Osteoblast (primary cell): ENCODE measurements at places on chromosomes 11 and 22. TPM values are rescaled to one million over a fixed set of nuclear protein-coding genes. Genes with fewer than 3 reads are reported as not detected.
A peak's percentile ranks its signal among the peaks of the same experiment; 100 is the strongest.

Gene ACRV1
- not detected in 2 replicates for total RNA-seq

- peaks cover 14% of the 10 kb centered on the region for H3K4me1 ChIP-seq
- no peaks in the 10 kb centered on the region for H3K36me3 ChIP-seq
- peak overlapping the region; percentile 59 for H3K4me3 ChIP-seq
- peak; percentile 97 for DNase-seq
- peaks cover 72% of the 10 kb centered on the region for H3K27me3 ChIP-seq
Measured at GRCh38 chr11:124758355-124759265, 3.5 kb downstream of the ESAM start.

Gene KRTAP5-7
- 0.36 and 0.59 TPM in 2 replicates for total RNA-seq

Gene INS
- total RNA-seq = not detected in 2 replicates

Gene SLC6A5
- not detected in 2 replicates for total RNA-seq

DNA sequence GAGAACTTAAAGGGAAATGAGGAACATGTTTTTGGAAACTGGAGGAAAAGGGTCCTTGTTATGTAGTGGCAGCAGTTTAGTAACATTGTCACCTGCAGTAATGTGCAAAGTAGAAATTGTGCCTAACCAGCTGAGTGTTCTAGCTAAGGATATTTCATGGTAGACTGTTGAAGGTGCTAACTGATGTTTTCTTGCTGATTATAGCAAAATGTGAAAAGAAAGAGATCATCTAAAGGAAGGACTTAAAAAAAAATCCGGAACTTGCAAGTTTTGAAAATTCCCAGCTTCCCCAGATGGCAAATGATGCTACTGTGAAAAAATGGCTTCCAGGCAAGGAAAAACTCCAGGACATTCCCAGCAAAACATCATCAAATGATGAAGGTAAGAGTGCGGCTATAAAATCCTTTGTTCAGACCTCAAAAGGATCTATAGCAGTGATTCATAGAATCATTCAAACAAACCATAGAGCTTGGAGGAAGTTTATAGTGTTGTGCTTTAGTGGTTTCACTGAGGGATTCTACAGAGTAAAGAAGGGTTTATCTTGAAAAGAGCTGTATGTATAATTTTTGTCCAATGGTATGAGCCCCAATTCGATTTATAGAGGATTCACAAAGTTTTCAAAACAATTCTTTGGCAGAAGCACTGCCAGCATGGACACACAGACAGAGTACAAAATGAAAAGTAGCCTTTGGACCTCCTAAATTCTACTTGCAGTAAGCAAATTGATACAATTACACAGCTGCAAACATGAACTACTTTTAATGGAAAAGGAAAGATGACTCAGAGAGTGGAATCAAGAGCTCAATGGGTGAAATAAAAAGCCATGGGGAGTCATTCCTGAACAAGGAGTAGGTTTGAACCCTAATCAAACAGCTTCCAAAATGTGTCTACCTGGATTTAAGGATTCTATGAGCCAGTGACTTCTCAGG lies 4.3 kb upstream of the TRIM44 start:
- H3K27me3 ChIP-seq = no peaks in the 10 kb centered on the region
- DNase-seq = peak; percentile 25
- no peak overlapping the region for H3K27ac ChIP-seq
- peaks cover 10% of the 10 kb centered on the region for H3K4me1 ChIP-seq

GRCh38 chr11:67699521-67699920 lies 25.1 kb upstream of the ALDH3B2 start:
- no peak for DNase-seq
- H3K27ac ChIP-seq = no peak overlapping the region

DNA sequence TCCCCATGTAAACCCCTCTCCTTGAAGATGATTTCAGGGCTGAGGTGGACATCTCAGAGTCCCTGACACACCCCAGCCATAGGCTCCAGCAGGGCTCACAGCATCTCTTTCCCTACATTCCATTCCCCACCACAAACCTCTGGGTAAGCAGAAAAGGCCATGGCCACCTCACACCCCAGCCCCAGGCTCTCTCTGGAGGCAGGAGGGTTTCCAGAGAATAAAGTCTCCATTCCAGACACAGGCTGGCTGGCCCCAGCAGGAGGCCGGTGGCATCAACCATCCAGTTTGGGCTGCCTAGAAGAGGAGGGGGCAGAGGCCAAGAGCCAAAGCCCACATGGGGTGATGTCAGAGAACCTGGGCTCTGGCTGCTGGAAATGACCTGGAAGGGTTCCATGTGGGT lies 61.4 kb downstream of the TP53I11 start:
- peak; percentile 92 for DNase-seq
- H3K4me1 ChIP-seq = peaks cover 12% of the 10 kb centered on the region
- no peaks in the 10 kb centered on the region for H3K27me3 ChIP-seq
- no peaks in the 10 kb centered on the region for H3K36me3 ChIP-seq
- H3K4me3 ChIP-seq = no peak overlapping the region

Gene TYR
- total RNA-seq = not detected in 2 replicates

DNA sequence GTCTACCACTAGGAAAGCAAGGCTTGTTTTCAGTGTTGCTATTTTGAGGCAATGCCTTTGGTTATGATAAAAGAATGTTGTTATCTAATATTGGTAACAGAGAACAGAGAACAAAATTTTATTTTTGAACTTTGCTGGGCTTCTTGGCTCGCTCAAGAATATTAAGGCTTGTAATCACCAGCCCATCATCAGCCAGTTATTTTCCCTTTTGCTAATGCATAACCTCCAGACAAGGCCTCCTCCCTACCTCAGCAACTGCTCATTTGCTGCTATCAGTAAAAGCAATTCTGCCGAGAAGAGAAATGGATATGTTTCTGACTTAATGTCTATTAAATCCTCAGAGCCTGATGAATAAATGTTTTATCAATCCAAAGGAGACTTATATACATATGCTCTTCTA lies 8.9 kb downstream of the MTMR2 start:
- no peak overlapping the region for H3K4me3 ChIP-seq
- no peak for DNase-seq
- no peaks in the 10 kb centered on the region for H3K36me3 ChIP-seq
- no peaks in the 10 kb centered on the region for H3K27me3 ChIP-seq
- no peak overlapping the region for H3K27ac ChIP-seq

Gene OR10AG1
- not detected in 2 replicates for total RNA-seq

DNA sequence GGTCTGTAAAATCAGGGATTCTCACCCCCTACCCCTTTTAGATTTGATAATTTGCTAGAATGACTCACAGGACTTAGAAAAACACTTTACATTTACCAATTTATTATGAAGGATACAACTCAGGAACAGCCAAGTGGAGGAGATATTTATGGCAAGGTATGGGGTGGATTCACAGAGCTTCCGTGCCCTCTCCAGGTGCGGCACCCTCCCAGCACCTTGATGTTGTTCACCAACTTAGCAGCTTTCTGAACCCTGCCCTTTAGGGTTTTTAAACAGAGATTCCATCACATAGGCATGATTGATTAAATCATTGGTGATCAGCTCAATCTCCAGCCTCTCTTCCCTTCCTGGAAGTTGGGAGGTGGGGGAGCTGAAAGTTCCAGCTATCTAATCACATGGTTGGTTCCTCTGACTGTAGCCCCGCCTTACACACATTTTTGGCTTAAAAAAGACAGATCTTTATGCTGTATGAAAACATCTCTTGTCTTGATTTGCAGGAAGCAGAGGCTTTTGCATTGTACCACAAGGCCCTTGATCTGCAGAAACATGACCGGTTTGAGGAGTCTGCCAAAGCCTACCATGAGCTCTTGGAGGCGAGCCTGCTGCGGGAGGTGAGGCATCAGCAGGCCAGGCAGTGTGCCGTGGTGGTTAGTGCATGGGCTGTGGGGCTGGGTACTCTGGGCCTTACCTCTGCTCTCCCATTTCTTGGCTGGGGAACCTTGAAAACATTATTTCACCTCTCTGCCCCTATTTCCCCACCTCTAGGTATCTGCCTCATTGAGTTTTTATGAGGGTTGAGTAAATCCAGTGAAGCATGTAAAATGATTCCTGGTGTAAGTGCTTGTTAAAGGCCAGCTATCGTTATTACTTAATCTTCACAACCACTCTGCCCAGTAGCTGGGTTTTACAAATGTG lies 27.0 kb downstream of the CABIN1 start:
- H3K4me3 ChIP-seq = no peak overlapping the region
- no peak overlapping the region for H3K27ac ChIP-seq
- DNase-seq = no peak
- H3K27me3 ChIP-seq = no peaks in the 10 kb centered on the region
- peaks cover 9% of the 10 kb centered on the region for H3K4me1 ChIP-seq

GRCh38 chr11:127037596-127037995 lies 37.0 kb upstream of the KIRREL3 start:
- peaks cover 14% of the 10 kb centered on the region for H3K27me3 ChIP-seq
- no peaks in the 10 kb centered on the region for H3K36me3 ChIP-seq
- H3K4me1 ChIP-seq = no peaks in the 10 kb centered on the region
- no peak overlapping the region for H3K27ac ChIP-seq

Gene GPR83
- not detected in 2 replicates for total RNA-seq

Gene NAALAD2
- total RNA-seq = 0.59 and 1.8 TPM in 2 replicates

Gene RTN4RL2
- total RNA-seq = 0.29 and 0.36 TPM in 2 replicates

- no peak overlapping the region for H3K27ac ChIP-seq
- DNase-seq = no peak
- peaks cover 4% of the 10 kb centered on the region for H3K4me1 ChIP-seq
- H3K27me3 ChIP-seq = no peaks in the 10 kb centered on the region
- H3K4me3 ChIP-seq = no peak overlapping the region
Measured at GRCh38 chr11:15907806-15908205, 448.5 kb downstream of the SOX6 start.

Gene CEP126
- total RNA-seq = 3.6 and 4.1 TPM in 2 replicates

Gene DEUP1
- total RNA-seq = under 0.01 TPM in 2 replicates

DNA sequence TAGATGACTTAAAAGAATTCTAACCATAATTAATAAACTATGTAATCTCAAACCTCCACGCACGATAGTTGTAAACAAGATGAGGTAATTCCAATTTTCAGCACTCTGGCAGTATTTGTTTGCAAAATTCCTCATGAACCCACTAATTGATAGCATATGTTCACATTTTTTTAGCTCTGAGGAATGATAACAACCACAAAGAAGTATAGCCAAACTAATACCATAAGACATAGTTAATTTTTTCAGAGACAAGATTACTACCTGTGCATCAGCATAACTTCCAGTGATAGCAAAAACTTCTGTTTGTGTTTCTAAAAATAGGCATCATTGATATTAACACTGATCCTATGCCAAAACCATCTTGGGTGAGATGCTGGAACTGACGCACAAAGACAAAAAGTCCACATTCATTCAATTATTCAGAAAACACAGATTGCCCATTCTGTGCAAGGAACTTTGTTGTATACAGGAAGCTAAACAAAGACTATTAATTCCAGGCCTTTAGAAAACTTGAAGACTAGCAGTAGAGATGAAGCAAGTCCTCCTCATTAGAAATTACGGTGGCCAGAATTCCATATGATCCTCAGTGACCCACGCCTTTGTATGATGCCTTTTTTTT lies 57.7 kb downstream of the PDGFD start:
- no peak overlapping the region for H3K27ac ChIP-seq
- no peak for DNase-seq
- H3K27me3 ChIP-seq = no peaks in the 10 kb centered on the region
- H3K4me1 ChIP-seq = no peaks in the 10 kb centered on the region
- H3K36me3 ChIP-seq = no peaks in the 10 kb centered on the region

Gene FGF19
- total RNA-seq = not detected in 2 replicates

Gene INPP5J
- under 0.01 and 0.36 TPM in 2 replicates for total RNA-seq

Gene AP1B1
- total RNA-seq = 35.4 and 37.3 TPM in 2 replicates

Gene SLC22A8
- not detected in 2 replicates for total RNA-seq

DNA sequence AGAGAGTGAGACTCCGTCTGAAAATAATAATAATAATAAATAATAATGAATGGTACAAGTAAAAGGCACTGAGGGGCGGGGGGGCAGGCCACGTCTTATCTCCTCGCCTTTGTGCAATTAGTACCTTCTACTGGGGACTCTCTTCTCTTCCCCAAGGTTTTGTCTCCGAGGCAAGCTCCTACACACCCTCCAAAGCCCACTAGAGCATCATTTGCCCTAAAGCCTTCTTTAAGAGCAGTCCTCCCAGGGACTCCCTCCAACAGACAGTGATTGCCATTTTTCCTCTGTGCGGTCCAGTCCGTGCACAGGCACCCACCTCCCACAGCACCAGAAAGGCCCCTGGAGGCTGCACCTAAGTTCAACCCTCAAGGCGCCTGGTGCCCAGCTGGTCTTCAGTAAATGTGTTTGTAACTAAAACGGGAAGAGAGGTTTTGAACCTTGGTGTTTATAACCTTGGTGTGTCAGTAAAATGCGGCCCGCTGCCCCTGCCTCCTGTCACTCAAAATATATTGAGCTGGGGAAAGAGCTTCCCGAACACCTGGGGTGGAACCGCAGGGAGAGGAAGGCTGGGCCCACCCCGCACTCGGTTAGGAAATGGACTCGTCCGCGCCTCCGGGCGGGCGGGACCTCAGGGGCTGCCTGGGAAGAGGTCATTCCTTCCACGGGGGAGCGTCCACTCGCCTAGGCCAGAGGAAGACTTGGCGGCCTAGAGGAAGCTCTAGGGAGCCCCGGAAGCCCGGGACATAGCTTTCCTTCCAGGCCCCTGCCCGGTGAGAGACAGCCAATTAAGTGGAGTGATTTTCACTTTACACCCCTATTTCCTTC lies 4.7 kb upstream of the KDELR3 start:
- no peak overlapping the region for H3K27ac ChIP-seq
- H3K27me3 ChIP-seq = peaks cover 50% of the 10 kb centered on the region
- peak; percentile 47 for DNase-seq
- H3K4me3 ChIP-seq = no peak overlapping the region
- peaks cover 13% of the 10 kb centered on the region for H3K4me1 ChIP-seq

GRCh38 chr11:64362339-64362738 lies 3.4 kb downstream of the RPS6KA4 start:
- no peak overlapping the region for H3K4me3 ChIP-seq
- no peaks in the 10 kb centered on the region for H3K27me3 ChIP-seq

- no peaks in the 10 kb centered on the region for H3K27me3 ChIP-seq
- peaks cover 5% of the 10 kb centered on the region for H3K36me3 ChIP-seq
- no peak overlapping the region for H3K27ac ChIP-seq
- H3K4me3 ChIP-seq = no peak overlapping the region
- no peaks in the 10 kb centered on the region for H3K4me1 ChIP-seq
- peak; percentile 72 for DNase-seq
Measured at GRCh38 chr22:17106785-17107546, 14.2 kb downstream of the TMEM121B start.

- no peak for DNase-seq
- no peaks in the 10 kb centered on the region for H3K27me3 ChIP-seq
- no peak overlapping the region for H3K4me3 ChIP-seq
- H3K36me3 ChIP-seq = no peaks in the 10 kb centered on the region
Measured at GRCh38 chr11:16494918-16495691, 138.8 kb upstream of the SOX6 start.

GRCh38 chr11:46747150-46747549 lies 28.1 kb downstream of the F2 start:
- H3K4me3 ChIP-seq = no peak overlapping the region
- H3K27ac ChIP-seq = no peak overlapping the region
- no peaks in the 10 kb centered on the region for H3K27me3 ChIP-seq
- no peaks in the 10 kb centered on the region for H3K4me1 ChIP-seq
- no peak for DNase-seq

- peaks cover 21% of the 10 kb centered on the region for H3K36me3 ChIP-seq
- H3K4me3 ChIP-seq = peak overlapping the region; percentile 22
- H3K27ac ChIP-seq = no peak overlapping the region
- peaks cover 13% of the 10 kb centered on the region for H3K4me1 ChIP-seq
- H3K27me3 ChIP-seq = no peaks in the 10 kb centered on the region
- DNase-seq = peak; percentile 30
Measured at GRCh38 chr11:70212227-70212811, 9.2 kb downstream of the FADD start.

Gene IL17REL
- total RNA-seq = not detected in 2 replicates

Gene CARD16
- 2.9 and 4.1 TPM in 2 replicates for total RNA-seq

Gene PRODH
- total RNA-seq = under 0.01 TPM in 1 of 2 replicates, not detected in the other

Gene OR4D9
- total RNA-seq = not detected in 2 replicates
